ENCODE measurements at places on chromosomes 2 and 18. TPM values are rescaled to one million over a fixed set of nuclear protein-coding genes. Genes with fewer than 3 reads are reported as not detected.

RAB6C gene
- 0.41 TPM for total RNA-seq

CHN1 gene
- 57.1 TPM for total RNA-seq

VWA3B gene
- total RNA-seq = under 0.01 TPM

BMP10 gene
- total RNA-seq = not detected

NT5C1B gene
- not detected for total RNA-seq

CD207 gene
- not detected for total RNA-seq

CRYGC gene
- total RNA-seq = not detected

LIMS4 gene
- 0.41 TPM for total RNA-seq

C1GALT1C1L gene
- total RNA-seq = under 0.01 TPM

GPBAR1 gene
- not detected for total RNA-seq

SNTG2 gene
- 4.5 TPM for total RNA-seq

CNGA3 gene
- 1.2 TPM for total RNA-seq

TUBA3D gene
- total RNA-seq = not detected

CRYGD gene
- total RNA-seq = 2.4 TPM

SPEG gene
- 13.0 TPM for total RNA-seq

CXCR1 gene
- under 0.01 TPM for total RNA-seq

RUFY4 gene
- total RNA-seq = not detected

PIEZO2 gene
- total RNA-seq = 2.4 TPM

FN1 gene
- total RNA-seq = 99.9 TPM

OTOS gene
- 0.41 TPM for total RNA-seq

HMSD gene
- total RNA-seq = not detected

ALLC gene
- total RNA-seq = under 0.01 TPM

KCNJ13 gene
- 1.6 TPM for total RNA-seq

SLC9A4 gene
- under 0.01 TPM for total RNA-seq

CAPN13 gene
- total RNA-seq = not detected

ABCG8 gene
- total RNA-seq = 0.41 TPM

EHD3 gene
- 7.7 TPM for total RNA-seq

POTEC gene
- under 0.01 TPM for total RNA-seq

CDH20 gene
- total RNA-seq = 6.9 TPM

PSTPIP2 gene
- 0.41 TPM for total RNA-seq
